ENCODE measurements at places on chromosomes 4 and X.

DNA sequence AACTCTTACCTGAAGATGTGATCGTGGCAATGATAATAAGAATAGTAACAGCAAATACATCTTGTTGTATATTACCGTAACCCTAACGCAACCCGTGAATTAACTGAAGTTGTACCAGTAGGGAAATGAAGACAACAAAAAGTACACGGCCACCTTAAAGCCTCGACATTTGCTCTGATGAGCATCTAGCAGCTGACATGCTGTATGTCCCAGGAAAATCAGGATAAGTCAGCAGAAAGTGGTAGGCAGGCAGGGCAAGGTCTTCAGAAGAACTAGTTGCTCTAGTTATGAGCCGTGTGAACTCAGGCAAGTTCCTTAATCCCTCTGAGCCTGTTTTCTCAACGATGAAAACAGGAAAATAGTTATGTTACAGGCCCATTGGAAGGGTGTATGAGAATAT, 7.7 kb upstream of the ASB5 start:
- no peak for DNase-seq

GRCh38 chr4:42205541-42205940, 53.1 kb upstream of the BEND4 start:
- DNase-seq = no peak

GRCh38 chr4:112968451-112969159, 80.8 kb upstream of the ANK2 start:
- no peak for DNase-seq

- DNase-seq = peak; percentile 37
These were observed 36.0 kb downstream of the P2RY8 start for GRCh38 chrX:1500701-1501624.

- DNase-seq = no peak
These were observed 32.5 kb downstream of the TSPAN5 start for GRCh38 chr4:98625920-98626319.

GRCh38 chr4:103076747-103077347, at the start of gene SLC9B2:
TSS of gene SLC9B2 (minus strand) at chr4:103076761. CDS start at chr4:103067550, 9,211 bp downstream.
- no peak for DNase-seq

DNA sequence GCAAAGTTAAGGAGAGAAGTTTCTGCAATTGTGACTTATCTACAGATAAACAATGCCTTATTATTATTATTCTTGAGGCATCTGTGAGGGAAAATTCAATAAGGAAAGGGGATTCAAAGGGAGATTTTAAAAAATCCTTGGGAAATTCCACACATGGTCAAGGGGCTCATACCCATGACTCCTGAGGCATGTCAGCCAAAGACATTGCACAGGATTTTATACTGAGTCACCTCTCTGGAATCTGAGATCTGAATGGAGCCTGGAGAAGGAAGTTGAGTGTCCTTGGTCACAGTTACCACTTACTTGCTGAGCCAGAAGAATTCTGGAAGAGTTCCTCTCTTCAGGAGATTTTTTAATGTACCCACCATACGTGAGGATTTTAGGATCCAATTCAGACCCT, 14.4 kb upstream of the CXCL8 start:
- DNase-seq = no peak

DNA sequence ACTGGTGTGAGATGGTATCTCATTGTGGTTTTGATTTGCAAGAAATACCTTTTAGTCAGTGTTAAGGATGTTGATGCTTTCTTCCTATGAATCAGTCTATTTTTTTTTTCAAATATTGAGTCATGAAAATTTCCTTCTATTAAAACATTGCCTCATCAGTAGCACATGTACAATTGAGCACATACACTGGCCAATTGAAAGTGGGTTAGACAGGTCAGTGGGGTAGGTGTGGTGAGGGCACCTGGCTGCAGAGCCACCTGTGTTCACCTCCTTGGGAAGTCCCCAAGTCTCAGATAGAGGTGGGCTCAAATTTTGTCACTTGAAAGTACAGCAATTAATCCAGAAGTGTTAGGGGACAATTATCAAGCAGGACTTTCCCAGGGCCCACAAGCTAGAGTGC, 243.7 kb downstream of the SPRY1 start:
- no peak for DNase-seq

- DNase-seq = no peak
These were observed 100.9 kb upstream of the RADX start for GRCh38 chrX:106510713-106511403.

GRCh38 chrX:135530097-135530496, 9.6 kb downstream of the INTS6L start:
- DNase-seq = no peak

DNA sequence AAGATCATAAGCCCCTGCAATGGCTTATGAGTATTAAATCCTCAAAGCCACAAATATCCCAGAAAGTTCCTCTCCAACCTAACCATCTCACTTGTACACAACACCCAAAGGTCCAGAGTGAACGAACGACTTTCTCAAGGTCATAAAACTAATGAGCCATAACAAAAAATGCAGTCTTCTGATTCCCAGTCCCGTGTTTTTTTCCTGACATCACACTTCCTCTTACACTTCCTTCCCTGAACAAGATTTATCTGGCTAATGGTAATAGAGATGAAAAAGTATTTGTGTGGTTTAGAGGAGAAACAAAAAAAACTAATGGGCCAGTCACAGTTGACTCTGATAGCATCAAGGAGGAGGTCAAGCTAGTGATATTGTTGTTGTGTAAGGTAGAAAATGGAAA, 99.5 kb upstream of the KLHL13 start:
- DNase-seq = no peak

DNA sequence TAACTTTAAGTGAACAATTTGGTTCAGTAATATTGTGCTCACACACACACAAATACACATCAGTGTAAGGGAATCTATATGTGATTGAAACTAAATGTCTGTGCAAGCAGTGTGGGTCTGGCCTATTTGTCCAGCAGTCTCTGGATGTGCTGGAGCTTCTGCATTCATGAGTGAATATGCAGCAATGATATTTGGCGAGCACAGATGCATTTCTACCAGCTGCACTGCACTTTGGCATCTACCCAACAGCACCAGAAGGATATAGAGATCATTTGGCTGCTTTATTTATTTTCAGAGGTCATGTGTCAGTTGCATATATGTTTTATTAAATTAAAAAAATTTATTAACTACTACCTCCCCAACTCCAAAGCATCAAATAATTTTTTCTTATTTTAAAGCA, 613.4 kb upstream of the NR3C2 start:
- DNase-seq = no peak

GRCh38 chr4:47194036-47194737, 162.8 kb downstream of the GABRB1 start:
- DNase-seq = no peak

- no peak for DNase-seq
These were observed 27.7 kb upstream of the TADA2B start for GRCh38 chr4:7015383-7016035.

DNA sequence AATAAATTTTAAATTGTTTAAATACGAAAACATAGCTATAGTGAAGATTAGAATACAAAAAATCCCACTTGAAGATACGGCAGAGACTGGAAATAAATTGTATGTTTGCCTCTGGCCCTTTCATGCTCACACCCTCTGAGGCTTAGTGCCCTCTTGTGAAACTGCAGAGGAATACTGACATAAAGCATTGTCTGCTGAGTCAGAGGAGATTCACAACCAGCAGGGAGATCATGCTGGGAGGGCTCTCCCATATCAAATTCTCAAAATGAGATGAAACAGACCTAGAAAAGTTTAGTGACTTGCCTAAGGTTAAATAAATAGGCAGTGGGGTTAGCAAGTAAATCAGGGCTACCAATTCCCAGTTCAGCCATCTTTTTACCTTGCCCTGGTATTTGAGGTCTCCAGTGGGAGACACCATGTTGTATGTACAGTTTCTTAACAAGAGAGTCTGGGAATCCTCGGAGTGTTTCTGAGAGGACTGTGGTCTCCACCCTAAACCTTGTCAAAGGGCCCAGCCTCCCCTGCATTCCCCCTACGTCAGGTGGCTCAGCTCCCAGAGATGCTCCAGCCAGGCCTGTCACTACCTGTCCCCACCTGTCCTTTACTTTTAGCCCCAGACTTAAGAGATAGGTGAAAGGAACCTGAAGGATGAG, 581.4 kb upstream of the DIPK2B start:
- DNase-seq = no peak

GRCh38 chrX:38206036-38206435, 14.6 kb downstream of the SRPX start:
- no peak for DNase-seq

- no peak for DNase-seq
These were observed 16.6 kb downstream of the FRMPD3 start for GRCh38 chrX:107465932-107466620.

DNA sequence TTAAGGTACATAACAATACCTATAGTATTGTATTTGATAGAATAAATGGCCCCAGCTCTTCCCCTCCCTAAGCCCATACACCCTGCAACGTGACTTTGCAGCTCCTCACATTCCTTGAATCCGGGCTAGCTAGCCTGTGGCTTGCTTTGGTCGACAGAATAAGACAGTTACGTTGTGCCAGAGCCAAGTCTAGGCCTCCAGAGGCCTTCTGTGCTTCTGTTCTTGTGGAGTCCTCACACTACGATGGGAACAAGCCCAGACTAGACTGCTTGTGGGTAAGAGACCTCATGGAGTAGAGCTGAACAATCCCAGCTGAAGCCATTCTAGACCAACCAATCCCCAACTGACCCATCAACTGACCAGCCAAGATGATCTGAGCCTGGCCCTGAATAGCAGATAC, 102.4 kb upstream of the PLAC1 start:
- DNase-seq = no peak

GRCh38 chr4:77342170-77342810, 185.3 kb downstream of the CCNG2 start:
- no peak for DNase-seq

DNA sequence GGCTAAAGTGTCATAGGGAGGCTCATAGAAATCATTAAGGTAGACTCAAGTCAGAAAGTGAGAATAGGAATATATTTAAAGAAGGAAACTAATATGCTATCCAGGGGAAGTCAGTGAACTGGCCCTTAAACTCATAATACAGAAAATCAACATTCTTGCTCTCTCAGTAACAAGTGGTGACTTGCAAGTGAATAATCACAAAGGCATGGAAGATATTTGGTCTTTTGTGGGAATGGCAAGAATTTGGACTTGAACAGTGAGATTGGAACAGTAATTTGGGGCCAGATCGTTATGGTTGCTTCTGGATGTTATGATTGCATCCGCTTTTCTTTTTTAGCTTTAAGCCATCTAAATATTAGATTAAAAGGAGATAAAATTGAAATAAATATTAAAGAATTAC, 103.8 kb downstream of the TBC1D19 start:
- no peak for DNase-seq

DNA sequence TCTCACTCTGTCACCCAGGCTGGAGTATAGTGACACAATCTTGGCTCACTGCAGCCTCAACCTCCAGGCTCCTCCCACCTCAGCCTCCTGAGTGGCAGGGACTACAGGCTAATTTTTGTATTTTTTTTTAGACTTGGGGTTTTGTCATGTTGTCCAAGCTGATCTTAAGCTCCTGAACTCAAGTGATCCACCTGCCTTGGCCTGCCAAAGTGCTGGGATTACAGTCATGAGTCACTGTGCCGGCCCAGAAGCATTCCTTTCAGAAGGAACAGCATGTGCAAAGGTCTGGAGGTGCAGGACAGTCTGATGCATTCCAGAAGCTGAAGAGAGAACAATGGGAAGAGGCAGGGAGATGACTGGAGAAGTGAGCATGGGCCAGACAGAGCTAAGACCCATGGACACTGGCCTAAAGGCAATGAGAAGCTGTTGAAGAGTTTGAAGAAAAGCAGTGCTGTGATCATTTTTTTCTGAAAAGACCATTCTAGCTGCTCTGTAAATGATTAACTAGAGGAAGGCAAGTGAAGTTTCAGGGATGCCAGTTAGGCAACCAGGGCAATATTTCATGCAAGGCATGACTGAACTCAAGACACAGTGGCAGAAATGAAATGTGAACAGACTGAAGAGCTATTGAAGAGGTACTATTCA, 43.2 kb downstream of the MANBA start:
- no peak for DNase-seq

DNA sequence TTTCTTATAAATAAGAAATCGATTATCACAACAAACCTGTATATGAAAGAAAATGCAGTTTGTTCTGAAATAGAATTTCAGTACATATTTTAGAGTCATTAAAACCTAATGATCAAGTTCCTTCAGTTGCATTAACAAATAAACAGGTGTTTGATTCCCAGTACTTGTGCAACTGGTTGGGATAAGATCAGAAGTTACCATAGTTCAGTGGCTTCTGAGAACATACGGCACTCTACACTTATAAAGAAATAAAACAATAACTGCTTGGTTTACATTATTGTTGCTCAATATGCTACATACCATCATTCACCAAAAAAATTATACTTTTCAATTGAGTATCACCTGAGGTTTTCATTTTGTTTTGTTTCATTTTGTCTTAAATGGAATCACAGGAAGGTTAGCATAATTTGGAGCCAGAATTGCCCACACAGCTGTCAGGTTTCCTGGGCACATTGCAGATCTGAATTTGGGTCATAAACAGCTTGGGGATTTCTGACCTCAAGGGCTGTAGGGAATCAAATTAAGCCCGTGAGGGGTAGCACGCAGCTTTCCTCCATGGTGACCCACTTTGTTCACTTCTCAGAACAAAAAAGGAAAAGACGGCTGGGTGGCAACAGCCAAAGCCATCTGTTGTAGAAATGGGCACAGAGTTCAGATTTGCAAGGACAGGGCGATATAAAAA, 14.9 kb upstream of the CCNG2 start:
- no peak for DNase-seq

DNA sequence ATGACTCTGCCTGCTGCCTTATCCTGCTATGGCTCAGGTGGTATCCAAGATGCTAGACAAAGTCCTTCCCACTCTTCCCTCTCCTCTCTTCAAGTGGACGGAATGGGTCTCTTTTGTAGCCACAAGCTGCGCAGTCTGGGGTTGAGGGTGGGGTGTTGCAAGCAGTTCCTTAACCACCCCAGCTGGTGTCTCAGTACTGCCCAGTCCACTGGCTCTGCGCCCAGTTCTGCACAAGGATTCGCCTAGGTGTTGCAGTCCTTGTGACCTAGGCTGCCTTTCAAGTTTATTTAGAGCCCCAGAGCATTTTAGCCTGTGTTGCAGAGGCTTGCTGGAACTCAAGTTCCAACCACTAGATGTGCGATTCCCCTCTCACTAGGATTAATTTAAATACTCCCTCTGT, 120.7 kb downstream of the NEXMIF start:
- no peak for DNase-seq

GRCh38 chr4:54626113-54626512, 31.6 kb upstream of the KIT start:
- DNase-seq = no peak

DNA sequence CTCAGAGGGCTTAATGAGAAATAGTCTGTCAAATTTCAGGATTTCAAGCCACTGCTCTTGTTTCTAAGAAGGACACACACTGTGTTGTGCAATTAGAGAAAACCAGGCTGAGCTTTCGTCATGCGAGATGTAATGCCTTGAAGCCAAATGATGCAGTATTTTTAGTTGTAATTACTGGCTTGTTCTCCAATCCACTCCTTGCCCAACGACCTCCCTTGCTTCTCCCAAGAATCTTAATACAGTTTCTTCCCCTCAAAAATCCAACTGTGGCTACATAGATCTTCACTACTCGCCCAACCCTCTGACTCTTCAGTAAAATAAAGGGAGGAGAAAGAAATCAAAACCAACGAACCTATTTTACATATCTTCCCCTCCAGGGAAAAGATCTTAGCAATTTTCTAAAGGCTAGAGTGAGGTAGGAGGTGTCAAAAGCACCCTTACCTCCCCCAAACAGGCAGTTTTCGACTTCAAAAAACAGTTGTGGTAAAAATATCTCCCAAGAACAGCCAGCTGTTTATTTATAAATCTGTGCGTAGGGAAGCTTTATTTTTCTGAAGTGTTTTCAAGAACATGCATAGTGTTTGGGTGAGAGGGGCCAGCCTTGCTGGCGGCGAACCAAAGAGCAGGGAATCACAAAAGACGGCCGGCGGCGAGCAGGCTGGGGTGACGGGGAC, 68.7 kb downstream of the MGST2 start:
- no peak for DNase-seq
